ENCODE measurements at places on chromosomes 1 and 21.

GRCh38 chr21:44272284-44272858 lies 10.7 kb upstream of the DNMT3L start:
- no peak for DNase-seq

DNA sequence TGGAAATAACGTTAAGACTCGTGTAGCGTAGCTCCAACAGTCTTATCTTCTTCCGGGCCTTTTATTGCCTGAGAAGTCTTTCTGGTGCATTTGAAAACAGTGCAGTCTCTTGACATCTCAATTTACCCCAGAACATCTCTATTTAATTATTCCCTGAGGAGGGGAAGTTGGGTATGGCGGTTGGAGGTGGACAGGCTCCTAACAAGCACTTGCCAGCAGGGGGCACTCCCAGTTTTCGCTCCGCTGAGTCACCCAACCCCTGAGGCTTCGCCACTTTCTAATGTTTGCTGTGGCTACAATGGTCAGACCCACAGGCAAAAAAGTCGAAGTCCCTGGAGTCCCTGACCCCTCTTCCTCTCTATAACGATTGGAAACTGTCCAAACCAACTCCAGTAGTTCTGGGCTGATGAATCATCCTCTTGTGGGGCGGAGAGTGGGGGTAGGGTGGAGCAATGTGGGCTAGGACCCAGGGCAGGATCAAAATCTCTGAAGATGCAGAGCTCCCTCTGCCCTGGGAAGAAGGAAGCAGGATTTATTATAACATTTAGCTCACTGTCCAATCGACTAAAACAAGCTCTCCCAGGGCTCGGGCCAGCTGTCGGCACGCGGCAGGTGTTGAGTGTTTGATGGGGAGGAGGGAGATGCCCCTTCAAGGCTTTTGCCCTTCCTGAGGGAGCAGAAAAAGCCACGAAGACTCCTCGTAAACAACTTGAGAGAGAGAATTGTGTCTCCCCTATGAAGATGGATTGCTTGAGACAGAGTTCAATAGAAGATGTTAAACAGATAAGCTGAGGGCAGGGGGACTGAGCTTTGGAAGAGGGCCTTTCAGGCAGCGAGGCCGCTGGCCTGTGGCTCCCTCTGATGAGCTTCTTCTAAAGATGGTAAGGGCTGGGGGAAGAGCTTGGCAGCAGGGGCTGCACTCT lies 85.7 kb downstream of the BRINP2 start:
- DNase-seq, result peak; percentile 71

GRCh38 chr1:7902478-7903085 lies 38.1 kb downstream of the TNFRSF9 start:
- peak; percentile 88 for DNase-seq

GRCh38 chr1:170407138-170407537 lies 124.8 kb upstream of the GORAB start:
- no peak for DNase-seq

DNA sequence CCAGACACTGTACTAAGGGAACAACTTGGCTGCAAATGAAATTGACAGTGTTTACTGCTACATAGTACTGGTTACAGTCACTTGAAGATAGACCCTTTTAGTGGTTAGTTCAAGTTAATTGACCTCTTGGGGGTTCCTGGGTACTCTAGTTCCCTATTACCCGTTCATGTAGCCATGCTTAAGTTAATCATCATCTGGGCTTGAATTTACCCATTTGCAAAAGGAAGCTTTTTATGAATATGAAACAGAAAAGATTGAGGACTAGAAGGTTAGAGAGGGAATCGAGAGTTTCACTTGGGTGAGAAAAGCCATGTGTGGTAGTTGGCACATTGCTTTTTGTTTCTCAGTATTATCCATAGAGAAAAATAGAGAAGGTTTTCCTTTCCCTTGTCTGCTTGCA lies 2.7 kb downstream of the MIA3 start:
- no peak for DNase-seq

Data from AG20443 (cell line).